ENCODE measurements at places on chromosomes 4 and X.

DNA sequence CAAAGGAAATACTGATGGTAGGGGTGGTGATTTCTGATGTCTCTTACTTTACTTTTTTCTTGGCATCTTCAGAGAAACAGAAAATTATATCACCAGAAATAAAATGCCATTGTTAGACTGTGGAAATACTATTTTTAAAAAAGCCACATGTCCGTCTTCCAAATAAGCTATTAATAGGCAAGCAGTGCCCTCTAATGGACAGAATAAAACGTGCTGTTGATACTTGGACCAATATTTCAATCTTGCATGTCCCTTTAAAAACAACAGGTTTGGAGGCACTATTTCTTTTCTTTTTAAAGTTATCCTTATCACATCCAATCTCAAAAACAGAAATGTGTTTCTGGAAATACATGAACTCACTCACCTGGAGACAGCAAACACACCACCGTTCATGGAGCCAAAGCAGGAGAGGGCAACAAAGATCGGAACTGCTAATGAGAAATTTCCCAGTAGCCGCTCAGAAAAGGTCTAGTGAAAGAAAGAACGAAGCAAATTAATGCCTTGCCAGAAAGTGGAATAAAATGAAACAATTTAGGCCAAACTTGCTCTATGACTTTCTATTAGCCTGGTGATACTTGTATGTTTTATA, 59.2 kb downstream of the SLC7A11 start:
- no peak for DNase-seq

DNA sequence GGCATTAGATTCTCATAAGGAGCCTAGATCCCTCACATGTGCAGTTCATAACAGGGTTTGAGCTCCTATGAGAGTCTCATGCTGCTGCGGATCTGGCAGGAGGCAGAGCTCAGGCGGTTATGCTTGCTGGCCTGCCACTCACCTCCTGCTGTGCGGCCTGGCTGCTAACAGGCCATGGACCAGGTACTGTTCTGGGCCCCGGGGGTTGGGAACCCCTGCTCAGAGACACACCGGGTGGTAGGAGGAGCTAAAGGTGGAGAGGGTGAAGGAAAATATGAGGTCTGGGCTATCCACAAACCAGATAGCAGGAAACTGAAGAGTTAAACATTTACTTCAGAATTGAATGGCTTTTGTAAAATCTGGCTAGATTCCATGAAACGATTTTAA, 5.9 kb upstream of the F11 start:
- DNase-seq = no peak

DNA sequence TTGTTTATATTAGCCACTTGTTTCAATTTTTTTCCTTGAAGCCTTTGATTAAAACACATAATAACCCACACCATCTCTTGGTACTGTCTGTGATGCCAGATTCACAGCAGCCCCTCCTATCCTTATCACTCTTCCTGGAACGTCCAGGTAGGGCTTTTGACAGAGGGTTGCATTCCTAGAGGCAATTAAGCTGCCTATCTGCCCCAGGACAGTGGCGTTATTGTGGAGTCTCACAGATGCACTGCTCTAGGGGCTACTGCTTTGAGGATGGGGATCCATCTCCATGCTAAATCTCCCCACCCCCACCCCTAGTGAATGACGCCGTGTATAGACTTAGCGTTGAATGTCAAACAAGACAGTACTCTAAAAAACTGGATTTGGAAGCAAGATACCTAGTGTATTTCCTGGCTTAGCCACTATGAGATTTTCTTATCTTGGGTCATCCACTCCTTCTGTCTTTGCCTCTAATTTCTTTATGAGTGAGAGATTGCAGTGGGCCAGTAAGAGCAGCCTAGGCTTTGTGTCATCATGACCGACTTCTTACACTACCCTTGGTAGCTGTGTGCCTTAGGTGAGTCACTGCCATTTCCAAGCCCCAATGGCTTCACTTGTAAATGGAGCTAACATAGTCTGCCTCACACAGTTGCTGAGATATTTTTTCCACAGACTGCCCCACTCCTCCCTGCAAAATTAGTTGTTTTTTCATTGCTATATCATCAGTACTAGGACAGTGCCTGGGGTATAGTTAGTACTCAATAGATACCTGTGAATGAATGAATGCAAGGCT, 90.9 kb downstream of the EGF start:
- DNase-seq = no peak

DNA sequence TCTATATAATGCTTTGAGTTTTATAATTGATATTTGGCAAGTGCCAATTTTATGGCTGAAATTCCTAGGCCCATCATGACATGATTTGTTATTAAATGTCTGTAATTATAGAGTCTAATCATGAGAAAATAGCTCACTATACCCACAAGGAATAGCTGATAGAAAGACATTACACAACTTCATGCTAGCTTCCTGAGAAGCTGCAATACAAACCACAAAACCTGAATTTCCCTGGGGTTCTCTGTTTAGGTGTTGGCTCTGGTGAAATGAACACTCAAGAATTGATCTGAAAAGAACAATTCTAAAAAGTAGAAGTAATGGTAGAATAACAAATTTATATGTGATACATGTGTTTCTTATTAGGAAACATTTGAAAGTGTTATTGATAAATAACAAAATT, 169.6 kb downstream of the GASK1B start:
- no peak for DNase-seq

GRCh38 chr4:52586069-52586468, 73.0 kb downstream of the USP46 start:
- no peak for DNase-seq

DNA sequence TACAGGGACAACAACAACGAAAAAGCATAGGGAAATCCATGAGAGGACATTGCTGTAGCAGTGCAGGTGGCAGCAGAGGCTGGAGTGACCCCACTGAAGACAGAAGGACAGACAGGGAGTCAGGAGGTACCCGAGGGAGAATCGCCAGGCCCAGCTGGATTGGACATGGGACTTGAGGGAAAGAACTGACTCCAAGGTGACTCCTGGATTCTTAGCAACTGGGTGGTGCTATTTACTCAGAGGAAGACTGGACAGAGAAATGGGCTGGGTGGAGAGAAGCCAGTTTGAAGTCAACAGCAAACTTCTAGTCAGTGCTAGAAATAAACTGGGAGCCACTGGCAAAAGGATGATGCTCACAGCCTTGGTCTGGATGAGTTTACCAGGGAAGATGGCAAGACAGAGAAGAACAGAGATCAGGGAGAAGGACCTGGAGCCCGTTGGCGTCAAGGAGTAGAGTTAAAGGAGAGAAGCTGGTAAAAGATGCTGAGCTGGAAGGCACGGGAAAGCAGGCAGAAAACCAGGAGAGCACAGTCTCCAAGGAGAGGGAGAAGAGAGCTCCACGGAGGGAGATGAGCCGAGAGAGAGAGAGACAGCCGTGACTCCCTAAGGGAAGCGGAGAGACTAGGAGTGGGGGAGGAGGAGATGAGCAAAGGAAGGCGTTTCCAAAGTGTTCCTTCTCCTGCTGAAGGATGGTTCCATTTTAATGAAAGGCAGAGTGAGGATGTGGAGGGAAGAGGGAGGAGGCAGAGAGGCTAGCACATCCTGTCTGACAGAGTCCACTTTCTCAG, 119.4 kb downstream of the AFAP1 start:
- DNase-seq = no peak

DNA sequence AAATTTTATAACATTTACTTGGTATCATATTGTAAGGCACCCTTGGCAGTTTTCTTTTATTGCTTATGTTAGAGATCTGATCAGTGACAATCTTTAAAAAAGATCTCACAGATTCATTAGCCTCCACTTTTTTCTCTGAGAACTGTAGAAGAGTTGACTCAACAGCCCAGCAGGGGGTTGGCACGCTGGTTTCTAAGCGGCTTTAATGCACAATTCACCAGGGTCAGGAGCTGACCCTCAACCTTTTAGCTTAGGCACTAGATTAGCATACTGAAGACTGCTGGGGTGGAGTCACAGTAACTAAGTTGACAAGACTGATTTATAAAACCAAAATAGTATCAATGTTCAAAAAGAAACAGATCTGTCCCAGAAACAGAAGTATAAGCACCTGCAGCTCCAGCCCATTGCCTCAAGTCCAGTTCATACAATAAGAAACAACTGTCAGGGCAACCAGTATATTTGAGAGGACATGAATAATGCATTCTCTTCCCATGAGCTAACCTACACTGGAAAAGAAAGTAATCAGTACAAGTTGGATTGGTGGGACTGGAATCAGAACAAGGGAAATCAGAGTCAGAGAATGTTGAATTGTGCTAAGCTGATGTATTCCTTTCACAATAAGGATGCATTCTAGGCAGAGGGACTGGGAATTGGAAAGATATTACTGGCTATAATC, 77.6 kb downstream of the PDE5A start:
- no peak for DNase-seq

- peak; percentile 46 for DNase-seq
Measured at GRCh38 chr4:104064646-104065577, 345.1 kb upstream of the TACR3 start.

GRCh38 chrX:106898462-106898861, 4.7 kb downstream of the RIPPLY1 start:
- no peak for DNase-seq

DNA sequence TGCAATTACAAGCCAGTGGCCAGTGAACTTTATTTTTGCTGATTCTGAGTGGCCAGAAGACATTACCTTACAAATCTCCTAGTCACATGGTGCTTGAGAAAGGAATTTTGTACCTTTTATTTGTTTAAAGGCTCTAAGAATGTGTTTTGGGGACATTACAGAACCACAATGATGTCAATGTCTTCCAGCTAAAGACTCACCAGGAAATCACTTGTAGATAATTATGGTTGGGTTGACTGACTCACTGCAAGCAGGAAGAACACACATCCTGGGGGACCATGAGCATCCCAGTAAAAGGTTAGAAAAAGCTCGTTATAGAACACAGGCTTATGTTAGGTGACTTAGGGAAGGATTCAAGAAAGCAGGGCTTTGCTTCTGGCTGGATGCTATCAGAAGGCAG, 119.4 kb upstream of the FAM9B start:
- DNase-seq = no peak

DNA sequence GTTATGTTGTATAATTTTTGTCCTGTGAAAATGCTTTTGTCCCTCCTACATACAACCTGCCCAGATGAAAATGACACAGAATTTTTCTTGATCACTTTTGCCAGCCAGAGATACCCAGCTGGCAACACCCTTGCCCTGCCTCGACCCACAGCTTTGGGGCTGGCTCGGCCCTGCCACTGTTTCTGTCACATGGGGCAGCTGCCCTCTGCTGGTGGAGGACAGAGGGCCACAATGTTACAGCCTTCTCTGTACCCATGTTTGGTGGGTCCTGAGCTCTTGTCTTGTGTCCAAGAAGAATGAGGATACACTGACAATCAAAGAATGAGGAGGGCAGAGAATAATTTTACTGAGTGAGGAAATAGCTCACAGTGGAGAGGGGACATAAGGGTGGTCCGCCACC, 31.1 kb downstream of the BMP15 start:
- peak; percentile 40 for DNase-seq

GRCh38 chrX:54172455-54172854, 10.6 kb downstream of the FAM120C start:
- no peak for DNase-seq

DNA sequence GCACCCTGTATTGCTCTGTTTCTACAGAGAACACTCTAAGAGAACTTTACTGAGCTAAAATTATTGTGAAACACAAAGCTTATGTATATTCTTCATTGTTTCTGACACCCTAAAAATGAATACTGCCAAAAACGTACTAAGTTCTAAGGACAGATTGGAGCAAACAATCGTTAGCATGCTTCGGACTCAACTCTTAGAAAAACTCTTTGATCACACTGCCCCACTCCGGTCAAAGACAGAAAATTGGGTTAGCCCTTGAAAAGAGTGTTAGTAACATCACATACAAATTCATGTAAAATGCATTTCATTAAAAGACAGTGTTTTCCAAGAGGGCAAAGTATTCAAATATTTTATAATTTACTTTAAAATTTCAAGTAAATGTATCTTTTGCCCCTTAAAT, 177.4 kb downstream of the DCHS2 start:
- no peak for DNase-seq

DNA sequence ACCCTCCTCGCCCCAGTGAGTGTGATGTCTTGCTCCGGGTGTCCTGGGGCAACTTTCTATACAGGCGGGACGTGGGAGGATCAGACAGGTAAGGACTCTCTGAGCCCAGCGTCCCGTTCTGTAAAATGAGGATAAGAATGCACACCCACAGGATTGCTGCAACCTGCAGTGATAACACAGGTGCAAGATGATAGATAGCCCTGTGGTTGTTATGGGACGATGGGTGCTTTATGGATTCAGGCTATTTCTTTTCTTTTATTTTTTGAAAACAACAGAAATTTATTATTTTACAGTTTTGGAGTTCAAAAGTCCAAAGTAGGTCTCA, 28.6 kb downstream of the BEX3 start:
- DNase-seq = no peak

DNA sequence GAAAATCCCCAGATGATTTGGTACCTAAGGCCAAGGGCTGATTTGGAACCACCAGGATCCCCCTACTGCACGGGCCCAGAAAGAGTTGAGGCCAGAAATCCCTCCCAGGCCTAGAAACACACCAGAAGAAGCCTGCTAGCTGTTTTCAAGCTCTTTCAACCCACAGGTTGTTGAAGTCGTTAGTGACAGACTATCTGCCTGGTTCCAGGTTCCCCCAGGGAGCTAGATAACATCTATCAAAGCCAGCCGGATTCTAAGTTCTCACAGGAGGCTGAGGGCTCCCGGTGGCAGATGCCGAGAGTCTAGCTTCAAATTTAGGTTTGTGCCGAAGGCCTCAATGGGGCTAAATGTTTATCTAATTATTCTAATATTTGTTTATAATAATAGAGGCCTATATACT, 132.0 kb upstream of the ATP6AP2 start:
- DNase-seq = no peak

GRCh38 chrX:140524556-140524955, 19.7 kb upstream of the SOX3 start:
- DNase-seq = no peak

GRCh38 chrX:146055733-146056132, 238.1 kb downstream of the SLITRK2 start:
- DNase-seq = no peak

DNA sequence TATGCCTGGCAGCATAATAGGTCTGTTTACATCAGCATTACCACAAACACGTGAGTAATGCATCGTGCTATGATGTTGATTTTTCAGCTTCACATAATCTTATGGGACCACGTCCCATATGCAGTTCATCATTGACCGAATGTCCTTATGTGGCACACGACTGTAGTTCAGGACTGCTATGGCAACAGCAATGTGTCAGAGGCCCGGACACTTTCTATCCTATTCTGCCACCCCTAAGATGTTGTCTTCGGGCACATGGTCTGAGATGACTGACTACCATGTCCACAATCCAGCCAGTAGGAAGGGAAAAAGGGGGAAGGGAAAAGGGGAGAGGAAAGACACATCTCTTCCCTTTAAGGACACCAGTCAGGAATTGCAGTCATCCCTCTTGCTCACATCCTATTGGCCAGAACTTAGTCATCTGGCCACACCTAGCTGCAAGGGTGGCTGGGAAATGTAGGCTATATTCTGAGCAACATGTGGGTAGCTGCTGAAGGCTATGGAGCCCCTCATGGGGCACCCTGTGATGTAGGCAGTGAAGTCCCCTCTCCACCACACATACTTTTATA, 196.0 kb upstream of the RBPJ start:
- no peak for DNase-seq

Data from activated CD8-positive, alpha-beta memory T cell treated with anti-CD3 and anti-CD28 coated beads, Interleukin-2, amount 50 U/mL, for 48 hours (primary cell).